ENCODE measurements at places on chromosomes 1 and 21. TPM values are rescaled to one million over a fixed set of nuclear protein-coding genes. Genes with fewer than 3 reads are reported as not detected.

The DPH2 gene
- total RNA-seq, result 32.8 TPM

The GCSAML gene
- not detected for total RNA-seq

The LAD1 gene
- total RNA-seq, result 61.6 TPM

The ZFP69B gene
- total RNA-seq, result 3.7 TPM

The PGLYRP3 gene
- not detected for total RNA-seq

The RGS16 gene
- 0.25 TPM for total RNA-seq

The PODN gene
- not detected for total RNA-seq

The IL19 gene
- total RNA-seq, result not detected

The PPFIA4 gene
- total RNA-seq, result 5.0 TPM

The ST6GALNAC5 gene
- total RNA-seq, result 0.24 TPM

GRCh38 chr1:3761296-3762010, 9.2 kb downstream of the CCDC27 start:
- no peak overlapping the region for H3K4me3 ChIP-seq
- peaks cover 89% of the 10 kb centered on the region for H3K27me3 ChIP-seq
- no peaks in the 10 kb centered on the region for H3K36me3 ChIP-seq

- no peak overlapping the region for H3K27ac ChIP-seq
- no peak overlapping the region for H3K4me3 ChIP-seq
- no peaks in the 10 kb centered on the region for H3K4me1 ChIP-seq
- H3K27me3 ChIP-seq, result no peaks in the 10 kb centered on the region
- H3K36me3 ChIP-seq, result no peaks in the 10 kb centered on the region
Observed at GRCh38 chr1:116806671-116807070, 52.4 kb downstream of the CD2 start.

DNA sequence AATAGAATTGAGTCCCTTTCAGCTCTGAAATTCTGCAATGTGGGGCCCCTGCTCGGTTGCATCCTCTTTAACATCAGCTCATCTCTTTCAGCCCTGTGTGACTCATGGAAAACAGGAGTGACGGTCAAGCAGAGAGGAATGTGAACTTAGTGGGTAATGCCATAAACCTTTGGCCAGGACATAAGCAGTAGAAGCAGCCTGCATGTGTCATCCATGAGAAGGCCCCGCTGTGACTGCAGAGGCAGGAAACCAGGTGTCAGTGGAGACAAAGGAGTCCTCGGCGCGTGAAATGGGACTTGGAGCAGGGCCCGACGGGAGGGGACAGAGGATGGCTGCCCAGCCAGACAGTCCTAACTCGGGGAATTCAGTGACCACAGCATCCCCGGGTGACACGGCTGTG, 21.1 kb upstream of the EPHB2 start:
- H3K4me1 ChIP-seq, result peaks cover 11% of the 10 kb centered on the region
- H3K36me3 ChIP-seq, result no peaks in the 10 kb centered on the region
- peak overlapping the region; percentile 46 for H3K27ac ChIP-seq
- no peaks in the 10 kb centered on the region for H3K27me3 ChIP-seq
- H3K4me3 ChIP-seq, result no peak overlapping the region
- DNase-seq, result peak; percentile 94

DNA sequence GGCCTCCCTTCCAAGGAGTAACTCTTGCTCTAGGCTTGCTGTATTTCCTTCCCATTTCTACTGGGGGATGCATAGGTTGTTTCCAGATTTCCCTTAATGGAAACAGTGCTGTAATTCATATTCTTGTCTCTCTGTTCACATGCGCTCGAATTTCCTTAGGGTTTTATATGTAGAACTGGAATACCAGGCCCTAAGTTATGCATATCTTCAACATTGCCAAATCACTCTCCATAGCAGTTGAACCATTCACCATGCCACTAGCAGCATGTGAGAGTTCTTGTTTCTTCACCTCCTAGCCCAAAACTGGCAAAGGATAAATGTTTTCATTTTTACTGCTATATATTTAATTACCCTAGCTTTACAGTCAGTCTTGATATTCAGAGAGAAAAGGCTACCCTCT, 12.8 kb downstream of the MAP10 start:
- H3K27me3 ChIP-seq, result 0 out of 2 replicates have a peak, but pooled peaks cover 3% of the 10 kb centered on the region
- H3K27ac ChIP-seq, result no peak overlapping the region
- H3K4me1 ChIP-seq, result no peaks in the 10 kb centered on the region

GRCh38 chr1:4219111-4219510, 319.0 kb upstream of the C1orf174 start:
- no peaks in the 10 kb centered on the region for H3K4me1 ChIP-seq
- H3K4me3 ChIP-seq, result no peak overlapping the region
- H3K36me3 ChIP-seq, result no peaks in the 10 kb centered on the region
- no peak overlapping the region for H3K27ac ChIP-seq
- peaks cover 57% of the 10 kb centered on the region for H3K27me3 ChIP-seq
- no peak for DNase-seq

DNA sequence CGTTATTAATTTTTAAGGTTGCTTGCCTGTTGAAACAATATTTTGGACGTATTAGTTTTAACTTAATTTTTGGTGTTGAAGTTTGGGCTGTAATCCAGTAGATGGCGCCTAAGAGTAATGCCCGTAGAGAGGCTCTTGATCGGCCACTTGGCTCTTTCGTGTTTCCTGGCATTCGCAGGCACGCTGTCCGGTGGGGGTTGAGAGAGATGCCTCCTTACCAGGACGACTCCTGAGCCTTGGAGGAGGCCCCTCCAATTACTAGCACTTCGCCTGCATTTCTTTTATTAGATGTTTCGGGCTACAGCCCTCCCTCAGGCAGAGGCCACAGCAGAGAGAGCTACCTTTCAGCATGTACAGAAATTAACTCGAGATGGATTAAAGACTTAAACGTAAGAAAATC, 12.0 kb downstream of the OR2M4 start:
- H3K36me3 ChIP-seq, result no peaks in the 10 kb centered on the region
- no peak for DNase-seq
- H3K4me1 ChIP-seq, result no peaks in the 10 kb centered on the region
- no peak overlapping the region for H3K4me3 ChIP-seq
- H3K27ac ChIP-seq, result no peak overlapping the region
- H3K27me3 ChIP-seq, result no peaks in the 10 kb centered on the region

- no peaks in the 10 kb centered on the region for H3K27me3 ChIP-seq
- H3K4me3 ChIP-seq, result no peak overlapping the region
- DNase-seq, result peak; percentile 67
- peaks cover 9% of the 10 kb centered on the region for H3K4me1 ChIP-seq
Observed at GRCh38 chr1:26015358-26015757, 6.2 kb upstream of the EXTL1 start.

DNA sequence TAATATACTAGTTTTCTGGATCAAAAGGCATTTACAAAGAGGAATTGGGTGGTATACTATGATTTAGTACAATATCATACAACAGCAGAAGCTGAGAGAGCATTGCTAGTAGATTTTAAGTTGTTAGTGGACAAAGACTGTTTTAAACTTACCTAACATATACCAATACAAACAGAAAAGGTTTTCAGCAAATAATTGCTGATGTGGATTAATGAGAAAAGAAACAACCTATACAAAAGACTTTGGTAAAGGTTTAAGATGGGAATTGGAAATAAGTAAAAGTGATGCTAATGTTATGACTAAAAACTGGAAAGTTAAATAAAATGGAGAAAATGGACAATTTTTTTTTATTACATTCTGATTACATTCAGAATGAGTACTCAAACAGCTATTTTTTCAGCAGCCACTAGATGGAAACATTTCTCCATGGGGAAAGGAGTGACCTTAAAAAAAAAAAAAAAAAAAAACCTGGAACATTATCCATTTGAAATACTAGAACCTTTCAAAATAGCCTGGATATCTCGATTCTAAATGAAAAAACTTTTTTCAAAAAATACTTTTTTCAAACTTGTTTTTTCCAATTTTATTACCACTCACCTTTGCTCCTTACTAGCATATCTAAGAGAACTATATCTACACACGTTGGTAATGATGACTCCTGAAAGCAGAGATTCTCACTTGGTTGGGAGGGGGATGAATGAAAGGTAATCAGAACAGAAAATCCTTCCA, 55.4 kb downstream of the EPRS1 start:
- no peaks in the 10 kb centered on the region for H3K4me1 ChIP-seq
- DNase-seq, result no peak
- no peak overlapping the region for H3K4me3 ChIP-seq
- H3K27ac ChIP-seq, result no peak overlapping the region
- peaks cover 30% of the 10 kb centered on the region for H3K36me3 ChIP-seq
- no peaks in the 10 kb centered on the region for H3K27me3 ChIP-seq

GRCh38 chr21:37896788-37897187, 19.5 kb downstream of the KCNJ6 start:
- H3K4me1 ChIP-seq, result no peaks in the 10 kb centered on the region
- H3K36me3 ChIP-seq, result no peaks in the 10 kb centered on the region
- H3K27ac ChIP-seq, result no peak overlapping the region
- H3K27me3 ChIP-seq, result peaks cover 13% of the 10 kb centered on the region

DNA sequence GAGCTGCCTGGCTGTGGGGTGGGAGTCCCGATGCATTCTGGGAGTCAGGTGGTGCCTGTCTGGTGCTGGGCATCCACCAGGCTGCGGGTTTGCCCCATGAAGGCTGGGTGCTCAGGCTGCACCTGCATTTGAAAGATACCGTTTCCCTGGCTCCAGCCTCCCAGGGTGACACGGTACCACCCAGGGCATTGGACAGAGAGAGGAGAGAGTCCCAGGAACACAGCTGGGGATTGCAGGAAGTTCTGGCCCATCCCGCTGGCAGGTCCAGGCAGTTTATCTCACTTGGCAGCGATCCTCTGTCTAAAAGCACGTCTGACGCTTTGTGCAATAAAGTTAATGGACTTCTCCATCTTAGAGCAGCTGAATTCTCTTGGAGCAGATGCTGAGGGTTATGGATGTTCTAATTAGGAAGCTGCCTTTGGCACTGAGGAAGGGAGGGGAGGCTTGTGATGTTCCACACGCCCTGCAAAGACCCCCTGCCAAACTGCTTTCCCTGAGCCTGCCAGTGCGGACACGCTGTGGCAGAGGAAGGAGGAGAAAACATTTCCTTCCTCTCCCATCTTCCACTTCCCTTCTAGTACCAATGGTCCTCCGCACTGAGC, 246.9 kb downstream of the GRIK3 start:
- H3K4me1 ChIP-seq, result no peaks in the 10 kb centered on the region
- no peak for DNase-seq
- no peak overlapping the region for H3K4me3 ChIP-seq

DNA sequence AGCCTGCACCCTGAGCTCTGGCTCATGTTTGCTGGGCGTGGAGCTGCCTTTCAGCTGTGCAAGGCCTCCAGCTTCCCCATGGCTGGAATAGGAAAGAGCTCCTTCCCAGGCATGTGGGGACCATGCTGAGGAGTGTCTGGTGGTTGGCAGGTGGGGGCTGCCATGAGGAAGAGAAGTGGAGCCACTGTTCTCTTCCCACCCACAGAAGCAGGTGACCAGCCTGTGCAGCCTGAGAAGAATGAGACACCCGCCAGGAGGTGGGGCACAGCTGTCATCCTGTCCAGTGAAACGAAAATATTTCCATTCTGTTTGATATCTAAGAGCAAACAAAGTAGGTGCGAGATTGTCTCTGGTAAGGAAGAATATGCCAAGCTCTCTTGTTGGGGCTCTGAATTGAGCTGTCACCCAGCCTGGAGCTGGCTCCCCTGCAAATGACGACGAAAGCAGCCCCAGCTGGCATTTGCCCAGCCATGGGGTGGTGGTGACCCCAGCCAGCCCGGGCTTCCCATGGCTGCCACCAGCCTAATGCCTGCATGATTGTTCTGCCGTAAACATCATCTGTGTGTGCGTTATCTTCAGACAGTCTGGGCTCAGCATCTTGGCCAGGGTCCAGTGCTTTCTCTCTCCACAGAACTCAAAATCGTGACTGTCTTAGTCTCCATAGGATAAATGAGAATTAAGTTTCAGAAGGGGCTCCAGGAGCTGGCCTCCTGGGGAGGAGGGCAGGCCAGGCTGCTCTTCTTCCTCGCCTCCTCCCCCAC, 429.8 kb upstream of the VAMP3 start:
- H3K4me1 ChIP-seq, result no peaks in the 10 kb centered on the region
- no peak overlapping the region for H3K4me3 ChIP-seq

All from PC-9 (cell line).